Right lobe of liver (tissue), 6 donors: ENCODE measurements at places on chromosomes 12 and 14.

GRCh38 chr14:22598896-22599244 is 770 bp downstream of the ABHD4 start:
- no peak for DNase-seq

DNA sequence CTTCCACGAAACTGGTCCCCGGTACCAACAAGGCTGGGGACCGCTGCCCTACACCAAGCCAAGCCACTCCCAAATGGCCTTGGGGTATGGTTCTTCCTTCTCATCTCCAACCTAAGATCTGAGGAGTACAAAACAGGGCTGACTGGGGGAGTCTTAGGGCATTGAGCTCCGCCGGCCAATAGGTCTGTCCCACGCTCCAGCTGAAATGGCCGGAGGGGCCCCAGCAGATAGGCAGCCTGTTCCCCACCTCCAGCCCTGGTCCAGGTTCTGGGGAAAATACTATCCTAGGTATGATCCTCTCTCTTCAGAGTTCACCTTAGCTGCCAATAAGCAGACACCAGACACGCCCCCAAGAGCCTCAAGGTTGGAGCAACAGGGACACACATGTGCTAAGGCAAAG is 90.2 kb downstream of the ACTN1 start:
- DNase-seq: no peak

GRCh38 chr12:124422142-124422569 is 127.3 kb downstream of the RFLNA start:
- DNase-seq: no peak

- DNase-seq: no peak
Measured at GRCh38 chr12:44078273-44078672, 242.4 kb downstream of the TMEM117 start.

DNA sequence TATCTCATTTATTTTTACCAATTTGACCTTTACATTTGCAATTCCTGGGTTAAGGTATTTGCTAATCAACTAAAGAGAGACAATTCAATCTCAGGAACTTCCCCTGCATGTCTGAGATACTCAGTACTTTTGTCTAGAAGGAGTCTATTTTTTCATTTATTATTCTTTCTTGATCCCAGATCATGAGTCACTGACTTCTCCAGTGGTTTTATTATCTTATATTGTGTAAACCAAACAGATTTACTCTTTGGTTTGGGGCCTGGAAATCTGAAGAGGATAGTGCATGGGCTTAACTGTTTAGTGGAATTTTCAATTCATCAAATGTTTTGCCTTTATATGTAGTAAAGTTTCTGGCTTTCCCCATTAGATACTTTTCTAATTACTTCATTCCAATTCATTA is 185.4 kb downstream of the ALG10B start:
- no peak for DNase-seq
